ENCODE measurements at places on chromosomes 1 and 21.

DNA sequence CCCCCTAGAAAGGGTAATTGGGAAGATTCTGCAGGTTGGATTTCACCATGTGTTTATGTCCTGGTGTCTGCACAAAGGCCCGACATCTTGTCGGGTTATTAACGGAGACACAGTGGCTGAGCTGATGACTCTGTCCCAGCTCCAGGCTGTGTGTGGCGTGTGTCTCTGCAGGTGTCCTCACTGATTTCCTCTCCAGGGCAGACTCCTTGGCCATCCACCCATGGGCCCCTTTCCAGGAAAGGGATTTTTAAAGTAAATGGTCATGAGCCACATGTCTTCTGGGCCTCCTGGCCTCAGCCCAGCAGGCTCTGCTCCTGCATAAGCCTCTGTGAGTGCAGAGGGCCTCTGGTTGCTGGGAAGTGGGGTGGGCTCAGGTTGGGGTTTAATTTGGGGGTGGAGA, 418.7 kb upstream of the VAMP3 start:
- DNase-seq: no peak

- DNase-seq: no peak
Measured at GRCh38 chr1:198238121-198238520, 81.3 kb downstream of the NEK7 start.

DNA sequence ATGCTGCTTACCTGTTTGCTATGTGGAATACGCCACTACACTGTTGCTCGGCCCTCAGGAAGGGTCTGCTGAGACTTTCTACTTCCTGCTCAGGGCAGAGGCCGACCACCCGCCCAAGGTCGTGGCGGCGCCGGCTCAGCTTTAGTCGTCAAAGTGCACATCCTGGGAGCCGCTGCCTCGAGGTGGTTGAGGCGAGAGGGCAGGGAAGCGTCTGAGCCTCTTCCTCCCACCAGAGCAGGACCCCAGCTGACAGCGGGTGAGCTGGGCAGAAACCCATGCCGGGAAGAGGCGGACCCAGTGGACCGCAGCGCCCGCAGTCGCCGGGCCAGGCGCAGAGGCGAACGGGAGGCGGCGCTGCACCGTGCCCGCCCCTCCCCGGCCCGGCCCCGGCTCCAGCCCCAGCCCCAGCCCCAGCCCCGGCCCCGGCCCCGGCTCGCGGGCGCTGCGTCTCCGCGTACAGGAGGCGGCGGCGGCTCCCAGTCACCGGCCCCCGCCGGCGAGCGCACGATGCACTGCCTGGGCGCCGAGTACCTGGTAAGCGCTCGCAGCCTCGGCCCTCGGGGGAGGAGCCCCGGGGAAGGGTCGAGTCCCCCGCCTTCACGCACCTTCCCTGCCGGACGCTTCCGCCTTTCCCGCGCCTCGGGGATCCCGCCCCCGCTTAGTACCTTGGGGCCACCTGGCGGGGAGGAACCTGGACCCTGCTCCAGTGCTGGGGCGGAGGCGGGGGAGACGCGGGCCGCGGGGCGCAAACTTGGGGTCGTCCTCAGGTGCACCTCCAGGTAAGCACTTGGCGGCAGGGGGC, at the start of gene SLC44A3:
SLC44A3 (plus strand) TSS at position 413 of the 802 bp plus-strand sequence; CDS start at position 508, 95 bp downstream.
- no peak for DNase-seq

DNA sequence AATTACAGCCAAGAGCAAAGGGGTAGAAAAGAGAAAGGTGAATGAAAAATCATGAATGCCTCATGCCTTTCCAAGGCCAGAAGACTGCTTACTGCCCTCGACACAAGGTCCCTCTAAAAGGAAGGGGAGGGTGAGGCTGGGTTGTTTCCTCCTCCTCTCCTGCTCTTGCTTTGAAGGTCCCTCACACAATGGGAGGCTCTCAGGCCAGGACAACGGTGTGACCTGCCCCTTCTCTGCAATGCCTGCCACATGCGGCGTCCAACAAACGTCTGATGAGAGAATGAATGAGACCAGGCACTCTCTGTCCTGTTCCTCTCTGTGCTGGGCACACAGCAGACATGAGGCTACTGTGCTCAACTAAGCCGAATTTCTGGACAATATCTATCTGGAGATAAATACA, 51.3 kb downstream of the SSBP3 start:
- no peak for DNase-seq

Measured in activated CD4-positive, CD25-positive, alpha-beta regulatory T cell treated with anti-CD3 and anti-CD28 coated beads, Interleukin-2, amount 50 U/mL, for 72 hours (primary cell).